ENCODE measurements at places on chromosomes 1 and 21.

DNA sequence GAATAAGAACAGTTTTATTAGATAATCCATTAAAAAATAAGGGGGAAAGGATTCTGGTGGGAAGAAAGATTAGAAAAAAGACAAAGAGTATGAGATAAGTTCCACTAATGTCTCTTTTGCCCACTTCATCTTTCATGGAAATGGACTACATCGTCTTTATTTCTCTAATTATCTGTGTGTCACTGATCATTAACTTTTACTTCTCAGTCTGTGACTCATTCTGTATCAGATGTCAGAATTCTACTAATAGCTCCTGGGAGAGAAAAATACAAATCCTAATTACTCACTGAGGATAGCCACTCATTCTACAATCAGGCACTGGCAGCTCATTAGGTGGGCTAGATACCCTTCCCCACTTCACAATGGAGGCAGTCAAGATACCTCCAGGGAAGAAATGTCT is 41.7 kb downstream of the ILDR2 start:
- DNase-seq: no peak

DNA sequence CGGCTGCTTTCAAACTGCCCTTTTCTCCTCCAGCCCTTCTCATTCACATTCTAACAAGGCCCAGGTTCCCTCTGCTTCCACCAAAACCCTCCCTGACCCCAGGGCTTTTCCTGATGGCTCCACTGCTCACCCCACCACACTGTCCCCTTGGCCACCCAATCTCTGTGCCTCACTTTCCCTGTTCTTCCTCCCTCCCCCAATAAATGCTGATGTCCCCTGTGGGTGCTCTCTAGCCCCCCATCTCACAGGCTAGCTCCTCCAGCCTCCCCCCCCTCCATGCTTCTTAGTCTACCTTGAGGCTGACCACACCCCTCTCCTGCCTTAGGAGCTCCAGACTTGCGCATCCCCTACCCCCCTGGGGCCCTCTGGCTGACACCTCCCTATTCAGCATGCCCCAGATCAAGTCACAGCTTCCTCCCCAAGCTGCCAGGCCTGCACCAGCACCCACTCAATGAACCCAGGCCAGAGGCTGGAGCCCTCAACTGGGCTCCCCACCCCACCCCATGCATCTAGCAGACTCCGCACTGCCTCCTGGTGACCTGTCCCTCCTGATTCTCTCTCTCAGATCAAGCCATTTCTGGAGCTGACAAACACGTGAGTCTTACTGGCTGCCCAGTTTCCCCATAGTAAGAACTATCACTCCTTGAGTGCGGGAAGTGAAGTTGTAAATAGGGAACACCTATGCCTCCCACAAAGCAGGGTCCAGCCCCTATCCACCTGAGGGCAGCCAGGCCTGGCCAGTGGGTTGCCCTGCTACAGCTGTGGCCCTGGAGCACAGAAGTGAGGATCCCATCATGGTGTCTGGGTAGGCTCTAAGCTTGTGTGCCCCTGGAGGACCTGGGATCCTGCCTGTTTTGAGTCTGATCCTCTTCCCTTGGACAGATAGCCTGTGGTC is 117.9 kb downstream of the DMRTB1 start:
- no peak for DNase-seq

- no peak for DNase-seq
Observed at GRCh38 chr1:51863384-51863783, 15.1 kb downstream of the NRDC start.

GRCh38 chr1:94017155-94017829 is 103.7 kb downstream of the ABCA4 start:
- no peak for DNase-seq

GRCh38 chr1:23657659-23658275 is 33.8 kb upstream of the RPL11 start:
- peak; percentile 37 for DNase-seq

DNA sequence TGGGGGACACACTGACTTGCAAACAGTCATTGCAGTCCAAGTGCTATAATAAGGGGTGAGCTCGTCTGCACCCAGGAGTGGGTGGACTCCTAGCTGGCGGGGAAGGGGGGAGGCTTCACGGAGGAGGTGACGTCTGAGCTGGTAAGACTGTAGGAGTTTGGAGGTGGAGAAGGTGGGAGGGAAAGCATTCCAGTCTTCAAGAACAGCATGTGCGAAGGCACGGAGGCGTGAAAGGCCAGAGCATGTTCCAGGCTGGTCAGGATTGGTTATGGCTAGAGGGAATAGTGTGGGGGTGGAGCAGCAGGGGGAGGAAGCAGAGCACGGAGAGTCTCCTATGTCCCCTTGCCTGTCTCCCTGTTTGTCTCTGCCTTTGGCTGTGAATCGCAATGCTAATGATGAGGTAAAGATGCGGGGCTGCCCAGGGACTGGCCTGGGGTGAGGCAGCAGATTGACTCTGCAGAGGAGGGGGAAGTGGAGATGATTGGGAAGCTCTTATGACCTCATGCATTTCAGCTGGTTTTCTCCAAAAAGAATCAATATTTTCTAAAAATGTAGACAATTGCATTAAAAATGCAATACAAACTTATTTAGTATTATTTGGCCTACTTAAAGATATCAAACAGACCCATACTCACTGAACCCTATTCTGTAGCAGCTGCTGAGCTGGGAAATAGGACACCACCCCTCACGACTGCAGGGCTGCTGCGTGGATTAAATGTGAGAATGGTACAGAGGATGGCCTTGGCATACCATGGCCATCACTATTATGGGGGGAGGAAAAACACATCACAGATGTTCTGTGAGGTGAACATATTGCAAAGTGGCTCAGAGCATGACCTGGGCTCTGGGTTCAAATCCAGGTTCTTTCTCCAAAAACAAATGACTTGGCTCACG is 2.6 kb upstream of the ZNF436 start:
- DNase-seq: peak; percentile 37

- no peak for DNase-seq
Observed at GRCh38 chr1:159652506-159652905, 61.9 kb downstream of the CRP start.

DNA sequence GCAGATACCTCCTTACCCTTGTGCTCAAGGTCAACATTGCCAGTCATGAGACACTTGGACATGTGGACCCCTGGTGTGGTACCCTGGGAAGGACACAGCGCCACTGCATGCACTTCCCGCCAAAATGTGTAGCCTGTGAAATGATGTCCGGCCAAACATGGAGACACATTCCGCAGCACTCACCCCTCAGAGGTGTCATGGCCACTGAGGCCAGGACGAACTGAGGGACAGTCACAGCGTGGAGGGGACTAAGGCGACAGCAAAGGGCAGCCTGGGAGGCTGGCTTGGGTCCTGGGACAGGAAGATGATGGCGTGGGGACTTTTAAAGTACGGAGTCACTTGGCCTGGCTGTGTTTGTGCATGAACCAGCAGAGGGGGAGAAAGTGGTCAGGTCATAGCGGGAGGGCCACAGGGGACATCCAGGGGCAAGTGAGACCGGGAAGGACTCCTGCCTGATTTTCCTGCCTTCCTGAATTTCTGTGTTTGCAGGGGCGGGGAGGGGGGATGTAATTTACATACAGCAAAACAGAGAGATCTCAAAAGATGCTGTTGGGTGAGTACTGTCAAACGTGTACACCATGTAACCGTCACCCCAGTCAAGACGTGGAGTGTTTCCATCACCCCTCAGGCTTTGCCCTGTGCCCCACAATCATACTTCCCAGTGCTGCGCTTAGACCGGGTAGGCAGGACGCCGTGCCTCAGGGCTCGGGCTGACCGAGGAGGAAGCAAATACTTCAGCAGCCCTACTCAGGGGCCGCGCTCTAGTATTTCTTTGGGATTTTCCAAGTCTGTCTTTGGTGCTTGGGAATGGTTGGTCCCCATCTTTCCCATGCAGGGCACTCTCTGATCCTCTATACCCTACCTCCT is 45.2 kb downstream of the WDR4 start:
- DNase-seq: no peak

DNA sequence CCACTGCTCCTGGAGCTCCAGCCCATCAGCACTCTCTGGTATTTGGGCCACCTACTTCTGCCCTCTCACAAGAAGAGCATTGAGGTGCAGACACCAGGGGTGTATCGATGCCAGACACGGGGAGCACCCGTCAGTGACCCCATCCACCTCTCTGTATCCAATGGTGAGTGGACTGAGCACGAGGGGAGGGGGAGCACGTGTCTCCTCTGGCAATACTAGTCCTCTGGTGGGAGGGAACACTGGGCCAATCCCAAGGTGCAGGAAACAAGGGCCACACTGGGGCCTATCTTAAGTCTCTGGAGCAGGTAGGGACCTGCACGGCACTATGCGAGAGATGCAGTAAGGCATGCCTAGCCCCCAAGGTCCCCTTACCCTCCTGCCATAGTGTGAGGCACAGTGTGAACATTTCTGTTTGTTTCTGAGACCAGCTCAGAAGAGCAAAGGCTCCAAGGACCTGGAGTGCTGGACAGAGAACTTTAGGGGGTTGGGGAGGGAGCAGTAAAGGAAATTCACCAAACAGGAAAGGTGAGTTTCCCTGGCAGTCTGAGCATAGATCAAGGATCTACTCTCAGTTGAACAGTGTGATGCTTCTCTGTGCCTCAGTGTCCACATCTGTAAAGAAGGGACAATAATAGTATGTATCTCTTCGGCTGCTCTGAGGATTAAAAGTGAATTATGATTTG is 2.3 kb downstream of the FCRLB start:
- DNase-seq: no peak

DNA sequence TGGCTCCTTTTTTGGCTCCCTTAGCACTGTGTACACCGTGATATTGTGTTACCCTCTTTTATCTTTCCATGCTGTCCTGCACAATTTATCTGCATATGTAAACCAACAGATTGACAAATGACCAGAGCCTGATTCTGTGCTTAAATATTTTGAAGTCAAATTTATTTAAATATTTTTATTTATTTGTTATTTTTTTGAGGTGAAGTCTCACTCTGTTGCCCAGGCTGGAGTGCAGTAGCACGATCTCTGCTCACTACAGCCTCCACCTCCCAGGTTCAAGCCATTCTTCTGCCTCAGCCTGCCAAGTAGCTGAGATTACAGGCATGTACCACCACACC is 12.8 kb downstream of the PMF1 start:
- no peak for DNase-seq

- DNase-seq: no peak
Observed at GRCh38 chr21:43340491-43341377, 86.2 kb downstream of the SIK1 start.

DNA sequence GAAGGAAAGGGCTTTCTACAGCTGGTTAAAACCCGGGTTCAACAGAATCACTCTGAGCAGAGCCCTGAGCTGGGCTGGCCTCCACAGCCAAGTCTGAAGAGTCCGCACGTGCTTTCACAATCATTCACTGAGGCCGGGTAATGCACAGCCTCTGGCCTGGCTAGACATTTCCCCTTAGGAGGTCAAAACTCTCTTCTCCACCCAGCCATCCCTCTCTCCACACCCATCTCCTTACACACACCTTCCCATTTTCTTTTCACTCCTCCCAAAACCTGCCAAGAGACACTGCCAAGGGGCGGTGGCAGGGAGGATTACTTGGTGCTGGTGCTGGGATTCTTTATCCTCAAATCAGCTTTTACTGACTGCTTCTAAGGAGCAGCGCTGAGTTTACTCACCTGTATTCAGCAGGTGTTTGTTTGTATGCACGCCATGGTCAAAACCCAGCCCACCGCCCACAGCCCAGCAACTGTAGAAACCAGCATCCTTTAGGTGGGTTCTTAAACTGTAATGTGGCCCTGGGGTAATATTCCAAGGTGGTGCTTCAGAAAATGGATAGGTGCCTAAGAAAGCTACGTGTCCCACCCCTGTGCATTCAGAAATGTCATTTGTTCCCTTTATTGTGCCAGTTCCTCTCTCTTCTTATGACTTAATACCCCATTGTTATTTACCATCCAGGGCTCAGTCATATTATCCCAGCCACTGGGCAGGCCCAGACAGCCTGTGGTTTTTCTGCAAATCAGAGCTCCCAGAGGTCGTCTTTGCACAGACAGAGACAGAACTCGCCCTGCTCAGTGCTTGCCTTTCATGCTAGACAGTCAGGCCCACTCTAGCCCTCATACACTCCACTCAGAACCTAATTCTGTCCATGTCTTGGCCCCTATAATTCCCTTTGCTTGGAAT is 80.2 kb downstream of the ADSS2 start:
- DNase-seq: no peak

GRCh38 chr1:208731981-208732821 is 488.0 kb upstream of the PLXNA2 start:
- DNase-seq: peak; percentile 32

DNA sequence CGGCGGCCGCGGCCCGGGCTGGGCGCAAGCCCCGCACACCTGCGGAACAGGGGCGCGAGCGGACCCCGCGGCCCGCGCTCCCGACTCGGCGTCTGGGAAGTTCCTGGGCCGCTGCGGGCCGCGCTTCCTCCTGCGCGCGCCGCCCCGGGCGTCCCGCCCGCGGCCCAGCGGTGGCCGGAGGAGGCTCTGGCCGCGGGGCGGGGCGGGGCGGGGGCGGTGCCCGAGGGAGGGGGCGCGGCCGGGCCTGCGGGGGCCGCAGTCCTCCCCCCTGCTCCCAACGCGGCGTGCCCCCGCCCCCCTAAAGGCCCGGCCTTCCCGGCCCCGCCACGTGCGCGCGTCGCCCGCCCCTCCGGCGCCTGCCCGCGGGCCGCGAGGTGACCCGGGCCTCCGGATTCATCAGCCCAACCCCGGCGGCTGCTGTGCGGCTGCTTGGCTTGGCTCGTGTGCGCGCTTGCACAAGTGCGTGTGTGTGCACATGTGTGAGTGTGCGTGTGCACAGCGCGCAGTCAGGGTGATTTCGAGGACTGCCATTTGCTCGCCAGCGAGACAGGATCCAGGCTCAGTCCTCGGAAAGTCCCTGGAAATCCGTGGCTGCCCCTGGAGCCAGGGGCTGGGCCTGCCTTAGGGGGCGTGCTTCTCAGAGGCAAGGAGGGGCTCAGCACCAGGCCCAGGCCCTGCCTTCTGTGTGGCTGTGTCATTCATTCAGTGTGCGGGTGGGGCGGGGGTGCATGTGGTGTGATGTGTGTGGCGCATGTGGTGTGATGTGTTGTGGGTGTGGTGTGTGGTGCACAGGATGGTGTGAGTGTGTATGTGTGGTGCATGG is at the start of gene C2CD2:
Gene C2CD2 (minus strand): TSS at position 188 of the 823 bp plus-strand sequence. CDS start 370 bp downstream, outside the sequence.
- DNase-seq: no peak

- DNase-seq: no peak
Observed at GRCh38 chr1:20753589-20753988, 21.1 kb upstream of the SH2D5 start.

DNA sequence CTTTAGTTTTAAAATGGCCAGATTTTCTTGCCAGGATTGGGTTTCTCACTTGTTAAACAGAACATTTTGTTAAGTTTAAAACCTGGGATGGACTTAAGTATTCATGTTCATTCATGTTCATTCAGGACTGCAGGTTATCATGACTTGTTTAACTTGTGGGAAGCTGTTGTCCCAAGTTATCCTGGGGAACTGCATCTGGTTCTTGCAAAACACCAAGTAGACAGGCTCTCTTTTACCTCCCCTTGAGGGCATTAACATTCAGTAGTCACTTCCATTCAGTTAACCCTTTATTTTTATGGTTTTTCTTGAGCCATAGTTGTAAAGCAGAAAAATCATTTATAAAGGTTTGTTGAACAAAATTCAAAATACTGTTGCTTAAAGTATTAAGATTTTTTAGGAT is 8.1 kb downstream of the SOD1 start:
- DNase-seq: no peak

- no peak for DNase-seq
Observed at GRCh38 chr1:163166886-163167555, 35.7 kb downstream of the RGS5 start.
